ENCODE measurements at places on chromosomes 16 and 17. TPM values are rescaled to one million over a fixed set of nuclear protein-coding genes. Genes with fewer than 3 reads are reported as not detected.

DNA sequence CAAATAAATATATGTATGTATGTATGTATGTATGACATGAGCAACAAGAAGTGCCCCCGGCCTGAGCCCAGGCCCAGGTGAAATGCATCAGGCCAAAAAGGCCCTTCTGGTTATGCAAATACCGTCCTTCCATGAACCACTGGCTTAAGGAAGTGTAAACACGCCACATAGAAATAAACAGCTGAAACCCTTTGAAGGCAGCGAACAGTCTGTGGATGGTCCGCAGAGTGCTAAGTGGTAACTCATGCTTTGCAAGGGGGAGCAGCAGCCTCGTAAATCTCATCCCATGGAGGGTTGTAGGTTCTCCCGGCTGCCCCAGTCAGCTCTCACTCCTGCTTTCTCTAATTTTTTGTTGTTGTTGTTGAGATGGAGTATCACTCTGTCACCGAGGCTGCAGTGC is 36.7 kb downstream of the COTL1 start:
- no peak for DNase-seq

Gene RAD51C
- total RNA-seq = 7.0 TPM

GRCh38 chr17:49729069-49729468 is 21.3 kb upstream of the SLC35B1 start:
- no peak for DNase-seq

DNA sequence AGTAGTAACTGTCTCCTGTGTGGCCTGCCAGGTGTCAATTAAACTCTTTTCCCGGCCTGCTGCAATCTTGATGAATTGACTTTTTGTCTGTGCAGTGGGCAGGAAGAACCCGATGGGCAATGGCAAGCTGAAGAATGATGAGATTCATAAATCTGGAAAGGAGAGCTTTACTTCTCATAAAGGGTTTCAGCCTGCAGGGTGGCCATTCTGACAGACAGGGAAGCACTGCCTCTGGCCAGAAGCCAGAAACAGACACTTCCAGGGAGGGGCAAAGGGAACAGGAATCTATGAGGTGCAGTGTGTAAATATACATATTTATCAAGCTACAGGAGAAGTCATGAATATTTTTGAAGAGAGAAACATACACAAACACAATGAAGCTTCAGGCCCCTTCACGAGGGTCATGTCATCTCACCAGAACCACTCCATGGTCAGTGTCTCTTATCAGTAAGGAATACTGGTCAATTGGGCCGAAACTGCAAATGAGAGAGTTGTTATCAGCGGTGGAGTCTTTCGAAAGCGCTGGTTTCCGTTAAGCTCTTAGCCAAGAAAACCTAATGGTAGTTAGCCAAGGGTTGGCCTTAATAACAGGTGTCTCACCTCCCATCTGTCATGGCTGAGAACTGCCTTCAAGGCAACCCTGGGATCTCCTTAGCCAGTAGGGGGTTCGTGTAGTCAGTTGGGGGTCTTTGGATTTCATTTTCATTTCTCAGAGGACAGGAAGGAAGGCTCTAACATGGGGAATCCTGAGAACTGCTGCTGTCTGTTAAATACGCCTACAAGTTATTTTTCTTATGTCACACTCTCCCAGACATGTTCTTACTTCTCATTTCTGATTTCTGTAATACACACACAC is 1.2 kb upstream of the NARF start:
- DNase-seq = no peak

Gene TTLL6
- 0.67 TPM for total RNA-seq

GRCh38 chr16:76162046-76162445 is 115.2 kb upstream of the CNTNAP4 start:
- no peak for DNase-seq

Gene TMC5
- 5.8 TPM for total RNA-seq

Gene P2RX1
- total RNA-seq = 21.0 TPM

Gene GAN
- total RNA-seq = 3.7 TPM

DNA sequence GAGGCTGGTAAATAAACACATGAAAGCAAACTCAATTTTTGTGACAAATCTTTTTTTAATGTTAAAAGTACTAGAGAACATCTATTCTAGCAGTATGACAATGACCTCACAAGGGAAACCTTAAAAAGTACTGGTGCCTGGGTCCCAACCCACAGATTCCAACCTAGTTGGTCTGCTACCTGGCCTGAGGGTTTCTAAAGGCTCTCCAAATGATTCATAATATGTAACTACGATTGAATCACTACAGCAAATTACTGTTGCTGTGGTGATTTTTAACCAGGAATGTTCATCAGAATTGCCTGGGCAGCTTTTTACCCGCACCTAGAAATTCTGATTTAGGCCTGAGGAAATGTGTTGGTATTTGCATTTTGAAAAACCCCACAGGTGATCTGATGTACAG is 26.1 kb downstream of the CDR2 start:
- DNase-seq = no peak

DNA sequence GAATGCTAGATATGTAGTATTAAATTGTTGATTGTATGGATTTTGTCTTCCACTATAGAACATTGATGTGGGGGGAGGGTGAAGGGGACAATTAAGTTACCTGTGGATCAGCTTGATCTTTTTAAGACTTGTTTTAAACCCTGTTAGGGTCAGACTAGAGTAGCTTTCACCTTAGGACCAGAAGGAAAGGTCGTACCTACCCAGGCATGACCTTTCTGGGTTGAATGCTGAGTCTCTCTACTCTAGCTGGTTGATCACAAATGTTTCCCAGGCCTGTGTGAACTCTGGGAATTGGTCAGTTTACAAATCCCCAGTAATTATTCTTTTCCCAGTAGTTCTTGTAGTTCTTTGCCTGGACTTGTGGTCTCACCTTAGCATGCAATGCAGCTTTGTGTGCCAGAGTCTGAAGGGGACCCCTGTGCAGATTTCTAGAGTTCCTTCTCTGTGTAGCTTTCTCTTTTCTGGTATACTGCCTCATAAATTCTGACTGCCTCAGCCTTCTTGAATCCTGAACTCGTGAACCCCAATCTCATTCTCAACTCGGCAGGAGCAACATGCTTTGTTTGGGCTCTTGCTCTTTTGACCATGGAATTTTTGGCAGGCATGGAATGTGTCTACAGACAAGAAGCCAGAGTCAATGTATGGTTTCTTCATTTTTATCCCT is 54.1 kb downstream of the VMP1 start:
- no peak for DNase-seq
